ENCODE measurements at places on chromosomes 12 and 14.

- DNase-seq = no peak
Measured at GRCh38 chr12:92121826-92122225, 23.8 kb downstream of the BTG1 start.

DNA sequence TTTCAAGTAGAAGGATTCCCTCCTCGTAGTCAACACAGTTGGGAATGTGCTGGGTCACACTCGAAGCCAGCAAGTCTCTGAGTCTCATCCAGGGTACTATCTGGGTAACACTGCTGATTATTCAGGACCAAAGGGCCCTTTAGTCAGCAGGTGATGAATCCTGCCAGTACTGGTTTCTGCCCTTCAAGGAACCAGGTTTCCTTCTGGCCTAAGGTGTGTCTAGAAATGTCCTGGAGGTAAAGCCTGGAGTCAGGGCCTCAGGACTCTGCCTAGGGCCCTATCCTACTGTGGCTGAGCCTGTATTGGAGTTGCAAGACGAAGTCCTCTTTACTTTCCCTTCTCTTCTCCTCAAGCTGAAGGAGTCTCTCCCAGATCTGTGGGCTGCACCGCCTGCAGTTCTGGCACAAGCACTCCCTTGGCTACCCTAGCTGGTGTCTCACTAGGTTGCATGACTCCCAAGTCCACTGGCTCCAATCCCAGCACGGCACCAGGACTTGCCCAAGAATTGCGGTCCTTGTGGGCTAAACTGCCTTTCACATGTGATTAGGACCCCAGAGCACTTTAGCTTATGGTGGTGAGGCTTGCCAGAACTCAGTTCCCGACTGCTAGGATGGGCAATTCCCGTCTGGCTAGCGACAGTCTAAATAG, 193.7 kb upstream of the PDE3A start:
- DNase-seq = no peak

DNA sequence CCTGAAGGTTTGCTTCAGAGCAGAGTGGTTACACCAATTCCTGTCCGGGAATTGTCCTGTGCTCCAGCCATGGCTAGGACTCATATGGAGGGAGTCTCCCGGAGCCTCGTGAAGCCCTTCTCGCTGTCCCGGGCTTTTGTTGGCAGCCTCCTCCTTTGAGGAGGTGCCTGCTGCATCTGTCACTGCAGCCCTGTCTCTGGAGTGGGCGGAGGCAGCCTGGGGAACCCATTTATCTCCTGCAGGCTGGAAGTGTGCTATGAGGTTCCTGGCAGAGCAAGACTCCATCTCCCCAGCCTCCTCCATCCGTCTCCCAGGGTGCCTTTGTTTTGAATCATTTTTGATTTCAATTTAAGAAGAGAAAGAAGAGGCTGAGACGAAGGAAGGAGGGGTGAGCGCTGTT, 355.3 kb downstream of the GLT1D1 start:
- no peak for DNase-seq

GRCh38 chr14:90383731-90384542, 12.9 kb upstream of the CALM1 start:
- DNase-seq = no peak

- DNase-seq = no peak
Measured at GRCh38 chr12:71548893-71549292, 109.3 kb downstream of the LGR5 start.

GRCh38 chr12:38744041-38744440, 161.3 kb downstream of the CPNE8 start:
- DNase-seq = no peak

DNA sequence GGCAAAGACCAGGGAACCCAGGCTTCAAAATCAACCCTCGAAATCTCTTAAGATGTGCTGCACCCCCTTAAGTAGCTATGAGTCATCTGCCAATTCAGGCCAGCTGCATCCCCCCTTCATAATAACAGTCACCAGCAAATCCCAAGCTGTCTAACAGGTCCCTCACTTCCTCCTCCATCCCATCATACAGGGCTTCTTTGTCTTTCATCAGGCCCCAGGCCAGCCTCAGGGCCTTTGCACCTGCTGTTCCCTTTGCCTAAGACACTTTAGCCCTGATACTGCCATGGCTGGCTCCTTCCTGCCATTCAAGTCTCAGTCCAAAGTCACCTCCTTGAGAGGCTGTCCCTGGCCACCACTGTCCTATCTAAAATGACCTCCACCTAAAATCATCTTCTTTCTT, 4.0 kb downstream of the RASAL1 start:
- no peak for DNase-seq

DNA sequence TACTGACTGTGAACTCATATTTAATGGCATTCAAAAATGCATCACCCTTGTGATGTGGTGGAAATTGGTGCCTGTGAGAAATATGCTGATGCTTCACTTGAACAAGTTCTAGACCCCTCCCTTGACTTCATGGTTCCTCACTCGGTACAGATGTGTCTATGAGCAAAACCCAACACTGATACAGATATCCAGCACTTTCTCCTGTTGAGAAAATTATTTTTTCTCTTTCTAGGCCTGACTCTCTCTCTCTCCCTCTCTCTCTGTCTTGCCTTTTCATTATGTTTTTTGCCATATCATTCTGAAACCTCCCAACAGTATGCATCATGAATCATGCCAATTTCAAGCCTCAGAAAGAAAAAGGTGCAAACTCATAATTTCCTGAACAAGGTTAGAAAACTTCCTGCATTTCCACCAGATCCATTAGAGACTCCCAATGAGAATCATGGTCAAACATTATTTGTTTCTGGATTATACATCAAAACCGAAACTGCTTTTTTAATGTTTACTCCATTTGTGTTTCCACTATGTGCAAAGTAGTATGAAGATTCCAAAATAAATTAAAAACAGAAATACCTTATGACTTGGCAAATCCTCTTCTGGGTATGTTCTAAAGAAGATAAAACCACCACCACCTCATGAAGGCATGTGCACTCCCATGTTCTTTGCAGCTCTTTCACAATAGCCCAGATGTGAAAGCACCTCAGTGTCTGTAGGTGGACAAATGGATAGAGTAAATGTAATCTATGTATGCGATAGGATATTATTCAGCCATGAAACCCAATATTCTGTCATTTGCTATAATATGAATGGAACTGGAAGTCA, 543.6 kb downstream of the TMEM121 start:
- no peak for DNase-seq

DNA sequence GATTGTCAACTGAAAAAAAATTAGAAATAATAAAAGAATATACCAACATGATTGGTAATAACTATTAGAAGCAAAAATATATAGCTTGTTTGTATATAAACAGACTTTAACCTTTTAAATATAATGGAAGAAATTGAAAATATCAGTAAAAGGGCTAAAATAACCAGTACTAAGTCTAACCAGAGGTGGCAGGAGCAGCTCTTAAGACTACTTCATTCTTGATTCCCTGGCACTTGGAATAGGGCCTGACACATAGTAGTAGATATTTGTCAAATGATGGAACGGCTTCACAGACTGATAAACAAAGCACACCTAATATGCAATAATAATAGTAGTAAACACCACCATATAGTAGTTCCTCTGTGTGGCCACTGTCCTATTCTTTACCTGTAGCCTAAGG, 9.4 kb downstream of the TMEM63C start:
- no peak for DNase-seq

- no peak for DNase-seq
Measured at GRCh38 chr14:64786296-64787149, 82.3 kb downstream of the PLEKHG3 start.

- DNase-seq = no peak
Measured at GRCh38 chr12:116303929-116304328, 26.4 kb upstream of the MED13L start.

- DNase-seq = no peak
Measured at GRCh38 chr12:52608826-52609630, 7.8 kb upstream of the KRT72 start.

DNA sequence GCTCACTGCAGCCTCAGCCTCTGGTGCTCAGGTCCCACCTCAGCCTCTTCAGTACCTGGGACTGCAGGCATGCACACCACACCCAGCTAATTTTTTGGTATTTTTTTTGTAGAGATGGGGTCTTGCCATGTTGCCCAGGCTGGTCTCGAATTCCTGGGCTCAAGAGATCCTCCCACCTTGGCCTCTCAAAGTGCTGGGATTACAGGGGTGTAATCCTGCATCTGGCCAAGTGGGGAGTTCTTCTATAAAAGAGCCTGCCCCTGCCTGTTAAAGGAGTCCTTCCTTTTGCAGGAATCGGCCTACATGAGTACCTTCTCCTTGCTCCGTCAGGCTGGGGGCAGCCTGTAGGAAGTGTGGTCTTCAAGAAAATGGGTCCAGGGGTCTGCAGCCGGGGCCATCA, 54.1 kb upstream of the RASSF3 start:
- DNase-seq = no peak

DNA sequence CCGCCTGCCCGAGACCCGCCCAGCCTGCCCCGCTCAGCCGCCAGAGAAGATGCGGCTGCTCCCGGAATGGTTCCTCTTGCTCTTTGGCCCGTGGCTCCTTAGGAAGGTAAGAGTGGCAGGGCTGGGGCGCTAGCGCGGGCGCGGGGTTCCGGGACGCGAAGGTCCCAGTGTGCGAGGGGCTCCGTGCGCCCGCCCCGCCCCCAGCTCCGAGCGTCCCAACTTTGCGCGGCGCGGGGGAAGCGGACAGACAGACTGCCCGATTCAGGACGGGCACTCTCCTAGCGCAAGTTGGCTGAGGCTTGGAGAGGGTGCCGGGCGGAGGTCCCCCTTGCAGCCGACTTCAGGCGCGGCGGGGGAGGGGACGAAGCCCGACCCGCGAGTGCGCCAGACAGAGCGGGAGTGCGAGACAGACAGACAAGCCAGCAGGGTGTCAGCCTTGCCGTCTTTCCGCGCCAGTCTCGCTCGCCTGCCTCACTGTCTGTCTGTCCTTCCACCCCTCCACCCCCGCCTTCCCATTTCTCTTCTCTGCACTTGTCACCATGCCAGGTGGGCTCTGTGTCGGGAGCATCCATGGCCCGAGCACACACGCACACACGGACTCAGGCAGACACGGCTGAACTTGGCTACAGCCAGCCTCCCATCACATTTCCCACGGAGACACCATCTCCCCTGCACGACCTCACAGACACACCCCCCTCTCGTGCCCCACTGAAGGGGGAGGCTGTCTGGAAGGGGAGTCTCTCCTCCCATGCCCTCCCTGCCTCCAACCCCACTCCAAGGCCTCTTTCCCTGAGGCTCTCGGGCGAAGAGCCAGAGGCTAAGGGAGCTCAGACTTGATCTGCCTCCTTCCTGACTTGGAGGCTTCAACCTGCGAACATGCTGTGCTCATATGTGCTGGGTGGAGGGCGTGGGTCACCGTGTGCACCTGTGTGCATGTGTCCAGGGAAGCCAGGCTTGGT, 606 bp downstream of the NXPH4 start:
- DNase-seq = no peak

DNA sequence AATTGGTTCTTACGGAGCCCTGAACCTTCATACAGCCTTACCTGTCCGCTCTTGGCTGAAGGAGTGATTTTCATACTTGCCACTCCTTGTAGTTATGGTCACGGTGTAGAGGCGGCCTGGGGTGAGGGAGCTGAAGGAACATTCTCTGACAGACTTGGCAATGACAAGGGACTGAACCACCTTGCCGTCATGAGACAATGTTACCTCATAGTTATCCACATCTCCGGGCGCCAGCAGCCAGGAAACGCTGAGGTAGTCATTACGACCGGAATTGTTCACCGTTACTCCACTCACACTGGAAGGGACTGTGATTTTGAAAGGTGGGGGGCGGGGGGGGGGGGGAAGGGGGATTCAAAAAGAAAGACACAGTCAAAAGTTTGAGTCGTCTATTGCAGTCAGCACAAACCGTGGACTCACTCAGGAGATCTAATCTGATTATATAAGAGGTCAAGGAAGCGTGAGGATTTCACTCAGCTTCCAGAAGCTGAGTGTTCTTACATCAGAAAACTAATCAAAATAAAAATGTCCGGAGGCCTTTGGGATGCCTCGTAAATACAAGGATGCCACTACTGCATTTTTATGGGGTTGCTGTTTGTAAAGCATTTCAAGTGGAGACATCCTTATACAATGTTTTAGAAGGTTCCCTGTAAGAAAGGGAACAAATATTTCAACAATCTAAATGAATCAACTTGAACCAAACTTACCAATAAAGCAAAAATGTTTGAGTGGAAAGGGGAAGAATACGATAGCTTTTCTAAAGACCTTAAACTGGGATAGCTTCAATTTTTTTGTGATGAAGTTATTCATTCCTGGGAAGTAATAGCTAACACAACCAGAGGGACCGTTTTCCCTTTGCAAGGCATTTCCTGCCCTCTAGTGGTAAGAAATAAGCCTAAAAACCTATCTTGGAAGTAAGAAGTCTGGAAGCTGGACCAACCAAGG, 60.6 kb downstream of the PTPRB start:
- peak; percentile 86 for DNase-seq

DNA sequence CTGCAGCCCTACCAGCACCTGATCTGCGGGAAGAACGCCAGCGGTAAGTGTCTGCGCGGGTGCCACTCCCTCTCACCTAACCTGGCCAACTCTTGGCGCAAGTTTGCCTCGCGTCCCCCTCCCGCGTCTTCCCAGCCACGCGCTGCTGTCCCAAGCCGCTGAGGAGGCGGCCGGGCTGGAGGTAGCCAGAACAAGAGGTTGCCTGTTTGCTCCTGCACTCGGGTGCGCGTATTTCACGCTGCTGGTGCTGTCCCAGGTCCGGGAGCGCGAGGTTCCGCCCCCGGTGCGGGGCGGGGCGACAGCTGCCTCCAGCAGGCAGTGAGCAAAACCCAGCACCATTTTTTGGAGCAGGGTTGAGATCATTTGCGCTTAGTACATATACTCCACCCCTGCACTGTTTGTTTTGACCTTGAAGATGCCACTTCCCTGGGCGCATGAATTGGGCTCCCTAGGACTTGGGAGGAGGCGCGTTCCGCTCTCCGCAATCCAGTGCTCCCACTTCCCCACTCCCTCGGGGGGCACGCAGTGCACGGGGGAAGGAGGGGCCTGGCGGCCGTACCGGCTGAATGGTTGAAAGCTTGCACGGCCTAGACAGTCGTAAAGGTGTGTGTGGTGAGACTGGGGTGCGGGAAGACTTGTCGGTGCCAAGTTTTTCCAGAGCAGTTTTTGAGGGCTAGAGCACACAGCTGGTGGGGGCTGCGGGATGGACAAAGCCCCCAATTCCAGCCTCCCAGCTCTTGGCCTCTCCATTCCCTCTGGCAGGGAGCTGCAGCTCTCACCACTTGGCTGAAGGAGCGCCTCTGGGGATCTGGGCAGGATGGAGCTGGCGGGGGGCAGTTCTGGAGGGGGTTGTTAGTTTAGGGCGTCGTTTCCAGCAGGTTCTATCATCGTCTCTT, 226.9 kb upstream of the CRY1 start:
- DNase-seq = peak; percentile 94

- DNase-seq = no peak
Measured at GRCh38 chr12:104455578-104456416, 951 bp upstream of the CHST11 start.

- no peak for DNase-seq
Measured at GRCh38 chr14:56590535-56590960, 10.9 kb downstream of the TMEM260 start.

- DNase-seq = peak; percentile 44
Measured at GRCh38 chr12:118357257-118358007, 15.3 kb downstream of the TAOK3 start.

GRCh38 chr12:75917083-75917482, 114.5 kb downstream of the PHLDA1 start:
- no peak for DNase-seq

GRCh38 chr12:56078931-56079722, 838 bp upstream of the ERBB3 start:
- peak; percentile 96 for DNase-seq

- DNase-seq = peak; percentile 46
Measured at GRCh38 chr12:87660987-87661774, 368.0 kb downstream of the C12orf50 start.

GRCh38 chr14:70754991-70755390, 54.3 kb downstream of the MAP3K9 start:
- peak; percentile 86 for DNase-seq
